ENCODE measurements at places on chromosomes 7 and 10.

- no peaks in the 10 kb centered on the region for H3K4me1 ChIP-seq
- no peak for DNase-seq
- H3K27me3 ChIP-seq: no peaks in the 10 kb centered on the region
- H3K36me3 ChIP-seq: no peaks in the 10 kb centered on the region
- H3K4me3 ChIP-seq: no peak overlapping the region
- H3K27ac ChIP-seq: no peak overlapping the region
Measured at GRCh38 chr7:26705567-26705966, 158.8 kb downstream of the SKAP2 start.

DNA sequence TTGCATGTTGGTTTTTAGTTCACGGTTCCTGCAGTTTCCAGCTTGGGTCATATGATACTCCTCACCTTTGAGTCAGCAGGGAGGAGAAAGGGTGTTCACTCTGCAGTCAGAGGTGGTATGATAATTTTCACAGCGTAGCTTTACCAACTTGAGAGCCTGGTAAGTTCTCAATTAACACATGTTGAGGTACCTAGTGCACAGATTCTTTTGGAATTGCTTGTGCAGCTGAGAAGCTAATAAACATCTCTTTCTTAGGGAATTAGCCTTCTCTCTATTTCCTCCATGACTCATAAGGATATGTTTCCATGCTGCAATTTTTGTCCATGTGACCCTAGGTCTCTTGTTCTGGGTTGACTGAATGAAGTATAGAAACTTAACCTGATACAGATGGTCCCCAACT lies 166.6 kb downstream of the KIF20B start:
- DNase-seq: no peak
- no peak overlapping the region for H3K27ac ChIP-seq
- H3K36me3 ChIP-seq: no peaks in the 10 kb centered on the region
- H3K27me3 ChIP-seq: peaks cover 9% of the 10 kb centered on the region
- H3K4me1 ChIP-seq: no peaks in the 10 kb centered on the region

GRCh38 chr7:74482629-74483401 lies 29.1 kb downstream of the GTF2IRD1 start:
- H3K4me3 ChIP-seq: no peak overlapping the region
- DNase-seq: no peak
- no peaks in the 10 kb centered on the region for H3K4me1 ChIP-seq
- H3K27me3 ChIP-seq: no peaks in the 10 kb centered on the region
- H3K36me3 ChIP-seq: no peaks in the 10 kb centered on the region

DNA sequence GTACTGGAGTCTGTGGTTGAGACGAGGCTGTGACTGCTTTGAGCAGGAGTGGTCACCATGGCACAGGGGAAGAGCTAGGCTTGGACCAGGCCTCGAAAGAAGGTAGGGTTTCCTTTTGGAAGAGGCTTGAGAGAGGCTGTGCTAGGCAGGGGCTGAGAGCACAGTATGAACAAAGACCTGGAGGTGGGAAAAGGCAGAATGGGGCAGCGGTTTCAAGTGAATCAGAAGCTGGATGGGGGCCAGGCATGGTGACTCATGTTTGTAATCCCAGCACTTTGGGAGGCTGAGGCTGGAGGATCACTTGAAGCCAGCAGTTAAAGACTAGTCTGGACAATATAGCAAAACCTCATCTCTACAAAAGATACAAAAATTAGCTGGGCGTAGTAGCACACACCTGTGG lies 65.9 kb downstream of the CLIP2 start:
- H3K36me3 ChIP-seq: peaks cover 28% of the 10 kb centered on the region
- no peak overlapping the region for H3K4me3 ChIP-seq
- no peaks in the 10 kb centered on the region for H3K27me3 ChIP-seq

GRCh38 chr10:76628801-76629200 lies 1008.8 kb downstream of the KCNMA1 start:
- H3K27ac ChIP-seq: no peak overlapping the region
- no peaks in the 10 kb centered on the region for H3K36me3 ChIP-seq
- no peaks in the 10 kb centered on the region for H3K27me3 ChIP-seq

- no peak for DNase-seq
- no peaks in the 10 kb centered on the region for H3K36me3 ChIP-seq
- no peaks in the 10 kb centered on the region for H3K27me3 ChIP-seq
- H3K27ac ChIP-seq: no peak overlapping the region
- no peak overlapping the region for H3K4me3 ChIP-seq
Measured at GRCh38 chr10:97726636-97727178, 10.2 kb upstream of the ZFYVE27 start.

- H3K27me3 ChIP-seq: no peaks in the 10 kb centered on the region
- no peak for DNase-seq
- no peak overlapping the region for H3K4me3 ChIP-seq
- no peaks in the 10 kb centered on the region for H3K36me3 ChIP-seq
Measured at GRCh38 chr7:139763330-139763729, 14.5 kb downstream of the HIPK2 start.

DNA sequence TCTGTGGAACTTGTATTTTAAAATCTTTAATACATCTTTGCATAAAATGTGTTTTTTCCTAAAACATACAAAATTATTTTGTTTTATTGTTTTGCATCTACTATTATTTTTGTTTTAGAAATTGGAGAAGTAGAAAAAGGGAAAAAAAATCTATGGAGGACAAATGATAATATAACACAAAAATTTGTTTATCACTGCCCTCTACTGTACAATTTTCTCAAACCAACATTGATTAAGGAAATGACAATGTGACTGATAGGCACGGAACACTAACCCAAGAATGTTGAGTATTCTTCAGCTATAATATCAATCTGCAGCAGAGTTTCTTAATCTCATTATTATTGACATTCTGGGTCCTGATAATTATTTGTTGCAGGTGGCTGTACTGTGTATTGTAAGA lies 9.5 kb upstream of the ING3 start:
- H3K27ac ChIP-seq: no peak overlapping the region
- DNase-seq: no peak
- H3K36me3 ChIP-seq: no peaks in the 10 kb centered on the region
- H3K27me3 ChIP-seq: no peaks in the 10 kb centered on the region

DNA sequence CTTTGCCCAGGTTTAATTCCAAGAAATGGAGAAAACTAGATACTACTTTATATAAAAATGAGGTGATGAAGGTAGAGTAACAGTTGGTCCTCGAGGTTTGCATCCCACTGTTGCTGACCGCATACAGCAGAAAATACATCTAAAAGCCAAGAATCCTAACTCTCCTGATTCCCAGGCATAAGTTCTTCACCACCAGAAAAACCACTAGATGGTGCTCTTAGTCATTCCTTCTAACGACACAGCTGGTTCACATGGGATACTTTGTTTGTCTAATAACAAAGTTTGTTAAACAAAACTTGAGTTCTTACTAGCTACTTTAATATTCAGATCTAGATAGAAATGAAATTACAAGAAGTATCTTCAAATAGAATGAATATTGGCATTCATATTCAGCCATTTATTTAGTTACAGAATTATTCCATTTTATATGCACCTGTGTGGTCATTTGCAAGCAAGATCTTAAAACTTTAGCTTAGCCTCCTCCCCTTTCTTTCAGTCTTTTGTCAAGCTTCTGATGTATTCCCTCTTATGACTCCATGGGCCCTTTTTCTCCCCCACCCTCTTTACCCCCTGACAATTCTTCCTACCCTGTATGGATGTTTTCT lies 54.1 kb upstream of the CYP26C1 start:
- H3K27ac ChIP-seq: no peak overlapping the region
- no peaks in the 10 kb centered on the region for H3K4me1 ChIP-seq
- no peak for DNase-seq
- no peak overlapping the region for H3K4me3 ChIP-seq
- H3K36me3 ChIP-seq: no peaks in the 10 kb centered on the region
- H3K27me3 ChIP-seq: no peaks in the 10 kb centered on the region

DNA sequence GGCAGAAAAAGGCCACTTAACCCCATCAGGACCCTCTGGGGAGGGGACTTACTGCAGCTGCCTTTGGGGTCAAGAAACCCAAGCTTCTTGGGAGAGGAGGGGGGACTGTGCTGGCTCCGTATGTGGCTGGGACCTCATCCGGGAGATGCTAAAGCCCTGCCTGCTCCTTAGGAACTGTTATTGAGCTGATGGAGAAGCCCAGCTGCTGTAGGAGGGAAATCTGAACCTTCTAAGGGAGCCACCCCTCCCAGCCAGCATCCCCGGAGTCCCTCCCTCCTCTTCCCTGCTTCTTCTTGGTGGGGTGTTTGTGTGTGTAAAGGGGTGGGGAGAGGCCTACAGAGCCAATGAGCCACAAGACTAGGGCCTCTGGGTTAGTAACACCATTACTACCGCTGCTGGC lies 8.2 kb downstream of the KCNIP2 start:
- no peak overlapping the region for H3K27ac ChIP-seq
- H3K4me3 ChIP-seq: no peak overlapping the region
- no peaks in the 10 kb centered on the region for H3K27me3 ChIP-seq
- peaks cover 32% of the 10 kb centered on the region for H3K4me1 ChIP-seq
- no peak for DNase-seq

- no peaks in the 10 kb centered on the region for H3K36me3 ChIP-seq
- no peak overlapping the region for H3K27ac ChIP-seq
- no peak for DNase-seq
- no peaks in the 10 kb centered on the region for H3K27me3 ChIP-seq
Measured at GRCh38 chr7:109699661-109700060, 1130.0 kb downstream of the DNAJB9 start.

GRCh38 chr7:18350678-18351077 lies 144.9 kb upstream of the HDAC9 start:
- no peak overlapping the region for H3K4me3 ChIP-seq
- no peaks in the 10 kb centered on the region for H3K36me3 ChIP-seq
- H3K27ac ChIP-seq: no peak overlapping the region

GRCh38 chr10:112763916-112764520 lies 186.0 kb upstream of the TCF7L2 start:
- no peaks in the 10 kb centered on the region for H3K4me1 ChIP-seq
- H3K27ac ChIP-seq: no peak overlapping the region
- H3K36me3 ChIP-seq: no peaks in the 10 kb centered on the region

GRCh38 chr10:98320486-98321185 lies 52.6 kb upstream of the LOXL4 start:
- no peak for DNase-seq
- peaks cover 8% of the 10 kb centered on the region for H3K27me3 ChIP-seq
- no peak overlapping the region for H3K4me3 ChIP-seq
- H3K4me1 ChIP-seq: peaks cover 13% of the 10 kb centered on the region
- H3K27ac ChIP-seq: no peak overlapping the region
- H3K36me3 ChIP-seq: no peaks in the 10 kb centered on the region

All from DND-41 (cell line).